ENCODE measurements at places on chromosomes 4 and X.

DNA sequence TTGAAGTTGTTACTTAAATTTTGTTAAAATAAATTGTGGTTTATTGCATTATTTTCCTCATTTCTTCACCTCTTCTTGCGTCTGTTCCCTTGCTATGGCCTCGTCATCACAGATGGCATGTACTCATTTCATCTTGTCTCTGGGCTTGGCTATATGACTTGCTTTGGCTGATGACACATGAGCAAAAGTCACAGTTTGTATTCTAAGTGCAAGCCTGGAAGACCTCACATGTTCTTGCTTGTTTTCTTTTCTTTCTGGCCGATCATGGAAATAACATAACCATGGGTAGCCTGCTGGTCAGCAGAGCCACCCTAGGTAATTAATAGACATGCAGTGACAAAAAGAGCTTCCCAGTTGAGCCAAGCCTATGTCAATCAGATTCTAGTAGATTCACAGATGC is 527.9 kb downstream of the SPRY1 start:
- DNase-seq, result no peak

DNA sequence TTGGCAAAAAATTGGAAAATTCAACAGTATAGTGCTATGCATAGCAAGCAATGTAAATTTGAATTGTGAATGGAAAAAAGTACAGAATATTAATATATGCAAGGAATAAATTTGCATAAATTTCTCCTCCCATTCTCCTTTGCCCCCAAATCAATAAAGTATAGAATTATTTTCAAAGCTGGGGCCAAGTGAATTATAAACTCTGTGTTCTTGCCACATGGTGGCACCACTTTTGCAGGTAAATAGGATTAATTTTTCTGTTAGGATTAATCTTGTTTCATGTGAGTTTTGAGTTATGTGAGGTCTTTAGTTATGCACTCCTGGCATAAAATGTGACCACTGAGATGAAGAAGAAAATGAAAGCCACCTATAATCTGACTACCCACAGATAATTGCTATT is 19.9 kb downstream of the COPS4 start:
- no peak for DNase-seq

DNA sequence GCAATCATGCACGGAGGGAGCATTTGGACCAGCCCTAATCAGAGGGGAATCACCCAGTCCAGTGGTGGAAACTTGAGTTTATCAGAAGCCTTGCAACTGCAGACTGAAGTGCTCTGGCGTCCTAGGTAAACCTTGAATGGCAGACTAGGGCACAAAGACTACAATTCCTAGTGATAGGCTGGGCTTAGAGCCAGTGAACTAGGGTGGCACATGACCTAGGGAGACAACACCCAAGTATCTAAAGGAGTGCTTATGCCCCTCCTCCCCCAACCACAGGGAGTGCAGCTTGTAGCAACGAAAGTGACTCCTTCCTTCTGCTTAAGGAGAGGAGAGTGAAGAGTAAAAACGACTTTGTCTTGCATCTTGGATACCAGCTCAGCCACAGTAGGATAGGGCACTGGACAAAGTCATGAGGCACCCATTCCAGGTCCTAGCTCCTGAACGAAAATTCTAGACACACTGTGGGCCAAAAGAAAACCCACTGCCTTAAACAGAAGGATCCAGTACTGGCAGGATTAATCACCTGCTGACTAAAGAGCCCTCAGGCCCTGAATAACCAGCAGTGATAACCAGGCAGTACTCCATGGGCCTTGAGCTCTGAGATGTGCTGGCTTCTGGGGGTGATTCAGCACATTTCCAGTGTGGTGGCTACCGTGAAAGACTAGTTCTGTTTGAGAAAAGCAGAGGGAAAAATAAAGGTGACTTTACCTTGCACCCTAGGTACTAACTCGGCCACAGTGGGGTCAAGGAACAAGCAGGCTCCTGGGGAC is 58.7 kb upstream of the STARD8 start:
- DNase-seq, result no peak

- no peak for DNase-seq
Measured at GRCh38 chrX:123489011-123489410, 243.8 kb downstream of the THOC2 start.

- DNase-seq, result no peak
Measured at GRCh38 chr4:121819216-121819965, 4.3 kb downstream of the CCNA2 start.

DNA sequence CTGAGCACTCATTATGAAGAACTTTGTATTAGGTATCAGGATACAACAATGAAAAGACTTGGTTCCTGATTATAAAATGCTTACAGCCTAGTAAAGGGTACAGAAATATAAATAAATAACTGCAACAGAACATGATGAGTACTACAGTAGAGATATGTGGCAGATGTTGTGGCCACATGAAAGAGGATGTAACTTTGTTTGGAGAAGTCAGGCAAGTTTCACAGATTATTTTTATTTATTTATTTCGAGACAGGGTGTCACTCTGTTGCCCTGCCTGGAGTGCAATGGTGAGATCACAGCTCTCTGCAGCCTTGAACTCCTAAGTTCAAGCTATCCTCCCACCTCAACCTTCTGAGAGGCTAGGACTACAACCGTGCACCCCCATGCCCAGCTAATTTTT is 15.8 kb upstream of the UBE2K start:
- DNase-seq, result no peak

DNA sequence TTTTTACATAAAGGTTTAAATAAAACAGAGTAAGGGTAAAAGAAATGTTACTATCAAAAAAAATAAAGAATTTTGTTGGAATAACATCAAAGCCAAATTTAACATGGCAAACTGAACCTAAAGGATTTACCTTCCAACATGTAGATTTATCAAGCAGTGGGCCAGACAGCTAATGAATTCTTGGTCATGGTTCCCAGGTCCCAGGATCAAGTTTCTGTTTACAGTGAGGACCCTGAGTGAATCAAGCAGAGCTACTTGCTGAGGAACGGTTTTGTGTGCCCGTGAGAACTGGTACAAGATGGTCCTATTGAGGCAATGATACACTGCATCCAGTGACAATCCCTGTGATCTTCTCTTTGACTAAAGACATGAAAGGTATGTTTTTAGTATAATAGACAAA is 157.1 kb downstream of the CDS1 start:
- DNase-seq, result no peak

DNA sequence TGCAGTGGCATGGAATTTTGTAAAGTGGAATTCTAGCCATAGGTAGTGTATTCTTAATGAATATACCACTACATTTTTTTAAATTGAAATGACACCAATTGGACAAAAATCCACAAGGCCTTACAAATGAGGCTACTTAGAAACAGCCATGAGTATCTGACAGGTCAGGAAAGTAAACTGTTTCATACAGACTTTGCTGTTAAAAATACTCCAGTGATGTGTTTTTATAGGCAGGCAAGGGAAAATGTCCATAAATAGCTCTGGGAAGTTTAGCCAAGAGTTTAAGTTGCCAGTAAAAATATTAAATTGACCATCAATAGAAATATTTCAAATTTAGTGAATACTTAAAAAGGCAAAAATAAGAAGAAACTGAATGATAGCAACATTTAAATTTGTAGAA is 41.8 kb upstream of the PDLIM5 start:
- DNase-seq, result no peak

DNA sequence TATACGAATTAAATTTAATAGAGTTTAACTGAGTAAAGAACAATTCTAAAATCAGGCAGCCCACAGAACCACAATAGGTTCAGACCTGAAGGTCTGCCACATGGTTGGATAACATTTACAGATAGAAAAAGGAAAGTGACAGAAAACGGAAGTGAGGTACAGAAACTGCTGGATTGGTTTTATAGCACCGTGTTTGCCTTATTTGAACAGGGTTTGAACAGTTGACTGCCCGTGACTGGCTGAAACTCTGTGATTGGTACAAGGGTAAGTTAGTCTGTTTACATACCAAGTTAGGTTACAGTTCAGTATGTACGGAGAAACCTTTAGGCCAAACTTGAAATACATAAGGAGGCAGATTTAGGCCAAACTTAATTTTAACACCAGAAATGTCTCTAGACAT is 64.1 kb upstream of the ATXN3L start:
- no peak for DNase-seq

- DNase-seq, result no peak
Measured at GRCh38 chr4:114727461-114727860, 128.9 kb downstream of the UGT8 start.

GRCh38 chr4:27717431-27717755 is 856.8 kb downstream of the STIM2 start:
- no peak for DNase-seq

- no peak for DNase-seq
Measured at GRCh38 chrX:133527825-133528224, 112.5 kb upstream of the GPC4 start.

GRCh38 chr4:129455482-129455881 is 359.5 kb downstream of the C4orf33 start:
- no peak for DNase-seq

GRCh38 chr4:53000560-53000959 is 138.4 kb downstream of the RASL11B start:
- no peak for DNase-seq

DNA sequence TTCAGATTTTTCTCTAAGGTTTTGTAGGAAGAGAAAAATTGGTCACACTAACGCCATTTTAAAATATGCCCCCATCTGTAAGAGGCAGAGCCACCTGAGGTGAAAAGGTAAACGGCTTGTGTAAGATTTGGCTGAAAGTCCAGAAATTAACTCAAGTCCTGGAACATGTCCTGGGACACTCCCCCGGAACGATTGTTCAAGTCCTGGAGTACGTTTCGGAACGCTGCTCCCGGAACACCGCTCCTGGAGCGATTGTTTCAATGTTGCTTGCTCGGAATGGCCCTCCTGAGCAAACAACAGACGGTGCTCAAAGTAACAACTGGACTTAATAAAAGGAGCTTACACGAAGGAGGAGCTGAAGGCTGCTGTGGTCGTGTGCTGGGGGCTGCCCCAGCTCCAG is 796.5 kb upstream of the SLIT2 start:
- DNase-seq, result no peak

GRCh38 chr4:8721621-8722020 is 129.1 kb downstream of the CPZ start:
- no peak for DNase-seq

GRCh38 chr4:38644201-38644600 is 19.8 kb upstream of the KLF3 start:
- DNase-seq, result no peak

DNA sequence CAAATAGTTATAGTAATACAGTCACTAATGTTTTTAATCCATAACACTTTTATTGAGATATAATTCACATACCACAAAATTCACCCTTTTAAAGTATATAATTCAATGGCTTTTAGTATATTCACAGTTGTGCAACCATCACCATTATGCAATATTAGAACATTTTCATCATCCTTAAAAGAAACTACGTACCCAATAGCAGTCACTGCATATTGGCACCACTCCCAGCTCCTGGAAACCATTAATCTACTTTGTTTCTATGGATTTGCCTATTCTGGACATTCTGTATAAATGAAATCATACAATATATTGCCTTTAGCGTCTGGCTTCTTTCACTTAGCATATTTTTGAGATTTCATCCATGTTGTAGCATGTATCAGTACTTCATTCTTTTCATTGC is 99.3 kb downstream of the AMMECR1 start:
- no peak for DNase-seq

- DNase-seq, result no peak
Measured at GRCh38 chr4:79922011-79922410, 151.0 kb downstream of the ANTXR2 start.

DNA sequence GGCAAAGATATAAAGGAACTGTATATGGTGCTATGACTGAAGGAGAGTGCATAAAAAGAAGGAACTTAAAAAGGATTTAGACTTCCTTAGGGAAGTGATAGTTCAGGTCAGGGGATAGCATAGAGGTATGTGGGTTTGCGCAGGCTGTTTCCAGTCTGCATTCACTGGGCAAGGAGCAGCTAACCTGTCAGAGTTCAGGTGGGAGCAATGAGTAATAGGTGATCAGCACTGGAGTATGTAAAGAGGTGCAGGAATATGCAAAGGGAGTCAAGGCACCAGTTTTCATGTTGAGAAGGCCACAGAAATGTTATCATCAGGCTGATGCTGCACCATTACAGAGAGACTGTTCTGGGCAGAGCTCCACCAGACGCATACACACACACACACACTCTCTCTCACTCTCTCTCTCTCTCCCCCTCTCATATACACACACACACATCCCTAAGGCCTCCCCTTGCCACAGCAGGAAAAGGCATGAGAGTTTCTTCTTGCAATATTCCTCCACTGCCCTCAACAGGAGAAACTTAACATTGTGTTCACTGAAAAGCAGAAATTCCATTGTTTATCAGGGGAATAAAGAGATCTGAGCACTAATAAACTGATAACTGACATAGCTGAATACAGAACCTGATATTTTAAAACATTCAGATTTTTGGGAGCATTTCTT is 256.4 kb upstream of the GRID2 start:
- no peak for DNase-seq

DNA sequence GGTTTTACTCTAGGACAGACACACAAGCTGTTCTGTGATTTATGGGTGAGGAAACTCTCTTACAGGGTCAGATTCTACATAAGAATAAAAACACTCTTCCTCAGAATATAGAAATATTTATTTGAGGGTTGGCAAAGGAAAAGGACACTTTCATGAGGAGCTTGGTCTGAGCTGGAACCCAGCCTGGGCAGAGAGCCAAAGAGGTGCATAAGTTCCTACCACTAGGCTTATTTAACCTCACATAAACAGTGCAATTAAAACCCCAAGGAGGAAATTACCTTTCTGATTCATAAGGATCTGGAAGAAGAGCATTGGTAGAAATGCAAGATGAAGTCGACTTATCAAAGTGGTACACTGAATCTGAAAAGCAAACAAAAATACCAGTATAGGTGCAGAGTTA is 32.9 kb downstream of the SETD7 start:
- DNase-seq, result no peak

- DNase-seq, result no peak
Measured at GRCh38 chrX:10015355-10015722, 48.2 kb downstream of the CLDN34 start.

- no peak for DNase-seq
Measured at GRCh38 chrX:42783451-42783850, 5.5 kb upstream of the PPP1R2C start.

- DNase-seq, result no peak
Measured at GRCh38 chrX:38278682-38279081, 48.6 kb downstream of the RPGR start.

DNA sequence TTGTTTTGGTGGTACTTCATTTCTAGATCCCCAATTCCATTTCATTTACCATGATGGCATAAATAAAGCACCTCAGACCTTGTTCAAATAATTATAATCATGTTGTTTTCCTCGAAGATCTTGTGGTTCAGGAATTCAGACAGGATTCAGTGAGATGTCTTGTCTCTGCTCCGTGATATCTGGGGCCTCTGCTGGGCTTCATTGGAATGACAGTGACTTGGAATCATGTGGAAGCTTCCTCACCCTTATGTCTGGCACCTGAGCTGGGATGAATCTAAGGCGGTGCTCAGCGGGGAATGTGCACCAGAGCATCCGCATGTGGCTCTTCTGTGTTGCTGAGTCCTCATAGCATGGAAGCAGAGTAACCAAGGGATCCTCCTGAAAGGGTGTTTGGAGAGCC is 132.2 kb downstream of the VEGFC start:
- DNase-seq, result no peak
